ENCODE measurements at places on chromosomes 6 and 20. TPM values are rescaled to one million over a fixed set of nuclear protein-coding genes. Genes with fewer than 3 reads are reported as not detected.

The LHFPL5 gene
- total RNA-seq = not detected

The COL11A2 gene
- total RNA-seq = 0.28 TPM

The TINAG gene
- not detected for total RNA-seq

The ARFGEF3 gene
- total RNA-seq = 5.8 TPM

The DZANK1 gene
- 0.70 TPM for total RNA-seq

The ULBP2 gene
- total RNA-seq = 3.7 TPM

The RNF144B gene
- 77.1 TPM for total RNA-seq

The GJA1 gene
- 482 TPM for total RNA-seq

The ZNF831 gene
- under 0.01 TPM for total RNA-seq

The CST3 gene
- 284 TPM for total RNA-seq

The GATA5 gene
- not detected for total RNA-seq

The IL17F gene
- not detected for total RNA-seq
